Activated gamma-delta T cell treated with anti-CD3 and anti-CD28 coated beads, Interleukin-2, amount 50 U/mL, for 16 hours (primary cell): ENCODE measurements at places on chromosomes 13 and 19.
A peak's percentile ranks its signal among the peaks of the same experiment; 100 is the strongest.

DNA sequence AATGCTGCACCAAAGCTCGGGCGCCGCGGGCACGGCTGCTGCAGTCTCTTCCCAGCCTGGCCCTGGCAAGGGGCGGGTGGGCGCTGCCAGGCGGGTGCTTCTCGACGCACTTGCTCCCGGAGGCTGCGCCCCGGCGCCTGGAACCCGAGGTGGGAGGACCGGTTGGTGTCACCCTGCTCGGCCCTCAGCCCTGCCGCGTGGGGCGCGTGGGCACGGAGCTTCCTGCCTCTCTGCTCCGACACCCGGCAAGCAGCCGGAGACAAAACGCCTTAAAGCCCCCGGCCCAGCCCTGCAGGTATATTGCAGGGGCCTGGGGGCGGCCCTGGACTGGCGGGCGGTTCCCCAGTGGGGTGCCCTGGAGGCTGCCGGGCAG, 34.7 kb downstream of the BTBD2 start:
- no peak for DNase-seq

- peak; percentile 66 for DNase-seq
Observed at GRCh38 chr13:22278336-22278929, 607.6 kb downstream of the FGF9 start.

GRCh38 chr19:55165952-55166529, 372 bp downstream of the DNAAF3 start:
- DNase-seq = peak; percentile 16

GRCh38 chr19:34041925-34042521, 130.3 kb upstream of the LSM14A start:
- peak; percentile 45 for DNase-seq

- no peak for DNase-seq
Observed at GRCh38 chr13:41259875-41260501, 3.4 kb downstream of the MTRF1 start.

GRCh38 chr13:60689076-60689475, 292.1 kb downstream of the TDRD3 start:
- DNase-seq = no peak

DNA sequence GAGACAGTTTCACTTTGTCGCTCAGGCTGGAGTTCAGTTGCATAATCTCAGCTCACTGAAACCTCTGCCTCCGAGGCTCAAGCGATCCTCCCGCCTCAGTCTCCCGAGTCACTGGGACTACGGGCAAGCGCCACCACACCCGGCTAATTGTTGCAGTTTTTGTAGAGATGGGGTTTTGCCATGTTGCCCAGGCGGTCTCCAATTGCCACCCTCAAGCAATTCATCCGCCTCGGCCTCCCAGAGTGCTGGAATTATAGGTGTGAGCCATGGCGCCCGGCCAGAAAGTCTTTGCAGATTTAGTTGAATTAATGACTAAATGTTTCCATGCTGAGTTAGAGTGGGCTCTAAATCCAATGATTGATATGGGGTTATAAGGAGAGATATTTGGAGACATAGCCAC, 4.5 kb upstream of the CADM4 start:
- no peak for DNase-seq
